ENCODE measurements at places on chromosomes 2 and 18.

- DNase-seq: no peak
Observed at GRCh38 chr2:21326152-21326551, 202.4 kb downstream of the TDRD15 start.

DNA sequence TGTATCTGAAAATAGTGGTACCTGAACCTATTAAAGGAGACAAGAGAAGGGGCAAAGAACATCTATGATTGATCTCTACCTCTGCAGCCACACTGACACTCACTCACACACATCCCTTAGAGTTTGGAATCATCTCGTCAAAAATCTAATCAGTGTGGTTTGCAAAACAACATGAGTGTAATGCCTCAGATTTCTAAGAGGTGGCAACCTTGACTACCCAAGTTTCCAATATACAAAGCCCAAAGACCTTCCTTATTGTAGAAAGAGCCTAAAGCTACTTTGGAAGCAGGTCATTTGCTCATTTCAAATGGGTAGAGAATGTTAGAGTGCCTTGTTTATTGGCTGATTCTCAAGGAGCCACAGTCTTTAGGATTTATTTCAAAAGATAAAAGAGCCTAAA, 444.9 kb downstream of the ARHGAP15 start:
- DNase-seq: no peak

DNA sequence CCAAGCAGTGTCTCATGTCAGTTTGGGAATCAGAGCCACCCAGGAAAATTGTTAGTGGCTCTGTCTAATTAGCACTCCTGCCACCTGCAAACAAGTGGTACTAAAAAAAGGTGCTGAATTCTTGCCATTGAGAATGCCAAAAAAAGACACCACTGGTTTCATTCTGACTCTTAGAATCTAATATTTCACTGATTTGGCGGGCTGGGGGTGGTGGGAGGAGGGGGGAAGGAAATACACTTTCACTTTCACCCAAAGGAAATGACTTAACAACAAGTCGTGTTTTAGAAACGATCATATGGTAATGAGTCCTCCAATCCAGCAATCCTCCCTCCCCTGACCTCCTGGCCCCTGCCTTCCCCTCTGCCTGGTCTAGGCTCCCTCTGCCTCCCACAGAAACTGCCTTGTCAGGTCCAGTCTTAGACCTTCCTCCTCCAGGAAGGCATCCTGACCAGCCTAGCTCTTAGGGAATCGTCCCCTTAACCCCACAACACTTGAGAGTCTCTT, 4.4 kb upstream of the KLHL29 start:
- DNase-seq: no peak

GRCh38 chr2:150127346-150127990, 360.0 kb downstream of the RND3 start:
- DNase-seq: no peak

DNA sequence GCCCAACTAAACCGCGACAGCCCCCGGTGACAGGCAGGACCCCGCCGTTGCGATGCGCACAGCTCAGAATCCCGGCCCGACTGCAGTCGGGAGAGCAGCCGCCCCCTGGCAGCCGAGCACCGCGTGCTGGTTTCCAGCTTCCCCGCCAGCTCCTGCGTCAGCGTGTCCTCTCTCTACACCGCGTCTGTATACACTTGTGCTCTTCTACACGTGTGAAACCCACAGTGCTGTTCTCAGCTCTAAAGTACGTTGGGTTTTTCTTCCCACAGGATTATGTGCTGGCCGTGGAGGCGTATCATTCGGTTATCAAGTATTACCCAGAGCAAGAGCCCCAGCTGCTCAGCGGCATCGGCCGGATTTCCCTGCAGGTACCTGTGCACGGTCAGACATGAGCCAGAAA, 54.0 kb downstream of the ADI1 start:
- no peak for DNase-seq

DNA sequence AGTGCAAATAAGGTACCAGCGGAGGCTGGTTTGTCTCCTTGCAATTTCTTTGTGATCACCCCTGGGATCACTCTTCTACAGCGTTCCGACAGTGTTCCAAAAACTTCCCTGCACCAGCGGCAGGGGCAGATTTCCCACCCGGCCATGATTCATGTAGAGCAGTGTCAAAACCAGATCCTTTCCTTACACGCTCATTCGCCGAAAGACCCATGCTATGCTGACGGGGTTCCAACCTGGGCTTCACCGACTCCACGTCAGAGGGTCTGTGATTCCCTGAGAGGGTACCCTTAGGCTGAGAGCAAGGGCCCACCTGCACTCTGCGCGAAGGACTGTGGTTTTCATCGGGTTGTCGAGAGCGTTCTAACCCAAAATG, 423 bp upstream of the TTC27 start:
- no peak for DNase-seq

GRCh38 chr2:119385466-119385865, 18.7 kb downstream of the DBI start:
- no peak for DNase-seq

DNA sequence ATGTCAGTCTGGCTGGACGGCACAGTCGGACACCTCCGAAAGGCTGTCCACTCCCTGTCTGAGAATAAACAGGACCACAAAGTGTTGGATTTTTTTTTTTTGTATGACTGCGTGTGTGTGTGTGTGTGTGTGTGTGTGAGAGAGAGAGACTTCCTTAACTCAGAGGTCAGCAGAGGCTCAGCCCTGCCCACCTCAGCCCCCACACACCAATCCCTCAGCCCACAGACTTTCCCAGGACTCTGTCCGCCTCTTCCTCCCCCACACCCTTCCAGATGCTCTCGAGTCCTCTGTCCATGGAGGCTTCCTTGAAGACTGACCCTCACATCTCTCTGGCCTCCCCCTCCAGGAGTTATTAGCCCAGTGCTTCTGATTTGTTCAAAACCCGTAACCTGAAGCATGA, 147.3 kb downstream of the BCL11A start:
- DNase-seq: no peak

GRCh38 chr2:36696533-36696932, at the start of gene VIT:
Gene VIT, plus strand, starts transcription at chr2:36696707. Its CDS starts 19,664 bp downstream, at chr2:36716371.
- DNase-seq: no peak

Measured in stimulated activated CD4-positive, alpha-beta T cell treated with anti-CD3 and anti-CD28 coated beads, Interleukin-15, amount 100 ng/mL, for 1 hour (primary cell).